ENCODE measurements at places on chromosomes 3 and 15. TPM values are rescaled to one million over a fixed set of nuclear protein-coding genes. Genes with fewer than 3 reads are reported as not detected.
A peak's percentile ranks its signal among the peaks of the same experiment; 100 is the strongest.

LSAMP gene
- total RNA-seq, result not detected

WDR49 gene
- total RNA-seq, result not detected

DNAJC13 gene
- 38.5 TPM for total RNA-seq

SLCO2A1 gene
- not detected for total RNA-seq

GUCA1C gene
- not detected for total RNA-seq

GOLGA6B gene
- not detected for total RNA-seq

BUB1B gene
- total RNA-seq, result 59.3 TPM

PLA2G4E gene
- total RNA-seq, result not detected

RNU5B-1 gene
- total RNA-seq, result 27.2 TPM

SLC6A20 gene
- total RNA-seq, result not detected

MB21D2 gene
- total RNA-seq, result 4.3 TPM

DNA sequence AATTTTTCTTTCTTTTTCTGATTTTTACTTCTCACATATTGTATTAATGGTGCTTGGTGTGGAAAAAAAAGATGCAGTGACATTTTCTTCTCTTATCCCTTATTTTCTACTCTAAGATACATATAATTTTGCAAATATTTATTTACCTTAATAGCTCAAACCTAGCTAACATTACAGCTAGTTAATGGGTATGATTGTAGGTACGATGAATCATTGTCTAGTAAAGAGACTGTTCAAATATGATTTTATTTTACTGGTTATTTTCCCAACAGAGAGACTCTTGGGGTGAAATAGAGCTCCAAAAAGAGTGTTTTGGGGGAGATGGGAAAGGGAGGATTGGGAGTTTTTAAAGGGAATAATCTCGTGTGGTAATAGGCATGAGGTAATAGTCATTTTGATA, 206.0 kb downstream of the RBMS3 start:
- H3K36me3 ChIP-seq, result peaks cover 2% of the 10 kb centered on the region
- no peaks in the 10 kb centered on the region for H3K4me1 ChIP-seq
- no peak overlapping the region for H3K27ac ChIP-seq
- DNase-seq, result no peak

DNA sequence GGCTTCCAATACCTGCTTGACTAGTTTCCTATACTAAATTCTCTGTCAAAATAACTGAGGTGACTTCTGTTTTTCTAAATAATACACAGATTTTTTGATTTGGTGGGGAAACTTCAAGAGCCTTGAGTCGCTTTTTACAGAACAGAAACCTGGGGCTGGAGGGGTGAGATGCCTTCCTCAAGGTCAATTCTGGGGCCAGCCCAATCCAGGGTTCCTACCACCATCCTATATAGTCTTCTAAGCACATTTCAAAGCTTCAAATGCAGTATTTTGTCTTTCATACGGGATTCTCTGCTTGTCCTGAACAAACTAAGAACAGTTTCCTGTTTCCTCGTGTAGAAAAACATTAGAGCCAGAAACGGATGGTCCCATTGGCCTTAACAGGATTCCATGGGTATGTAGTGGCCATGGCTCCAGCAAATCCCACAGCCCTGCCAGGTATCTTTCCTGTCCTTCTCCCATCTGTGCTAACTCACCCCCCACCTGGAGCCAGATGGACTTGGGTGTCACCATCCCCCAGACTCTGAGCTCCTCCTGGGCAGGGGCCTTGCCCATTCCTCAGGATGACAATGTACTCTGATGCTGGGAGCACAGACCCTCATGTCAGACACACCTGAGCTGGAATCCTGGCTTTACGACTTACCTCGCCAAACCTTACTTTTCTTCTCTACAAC, 146.9 kb downstream of the KLF13 start:
- peak overlapping the region; percentile 80 for H3K4me3 ChIP-seq
- DNase-seq, result no peak
- H3K27ac ChIP-seq, result peak overlapping the region; percentile 91

DNA sequence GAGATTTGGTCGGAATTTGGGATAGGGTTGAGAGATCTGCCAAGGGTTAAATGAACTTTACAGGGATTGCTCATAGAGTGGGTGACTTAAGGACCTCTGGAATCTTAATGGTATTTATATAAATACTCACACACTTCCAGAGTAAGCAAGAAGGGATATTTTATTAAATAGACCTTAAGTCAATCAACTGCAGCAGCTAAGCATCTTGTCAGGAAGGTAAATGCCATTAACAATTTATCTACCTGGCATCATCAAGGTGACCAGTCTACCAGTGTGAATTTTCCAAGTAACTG, 123.9 kb downstream of the FEZF2 start:
- H3K4me1 ChIP-seq, result no peaks in the 10 kb centered on the region
- H3K27ac ChIP-seq, result no peak overlapping the region
- DNase-seq, result no peak
- no peaks in the 10 kb centered on the region for H3K36me3 ChIP-seq

GRCh38 chr3:2822611-2823010, 287.6 kb downstream of the IL5RA start:
- no peaks in the 10 kb centered on the region for H3K4me1 ChIP-seq
- no peak overlapping the region for H3K4me3 ChIP-seq
- H3K27me3 ChIP-seq, result no peaks in the 10 kb centered on the region
- no peak for DNase-seq
- no peaks in the 10 kb centered on the region for H3K36me3 ChIP-seq

- no peak for DNase-seq
- no peak within 1 kb of the TSS for H3K27ac ChIP-seq
- no peak within 1 kb of the TSS for H3K4me3 ChIP-seq
- peaks cover 4% of the 10 kb centered on the region for H3K4me1 ChIP-seq
- H3K27me3 ChIP-seq, result no peaks in the 10 kb centered on the region
These were observed at the start of gene SCG5 for GRCh38 chr15:32641517-32642059. Gene SCG5 (plus strand): TSS chr15:32641710. CDS start chr15:32643593, 1,883 bp downstream.

DNA sequence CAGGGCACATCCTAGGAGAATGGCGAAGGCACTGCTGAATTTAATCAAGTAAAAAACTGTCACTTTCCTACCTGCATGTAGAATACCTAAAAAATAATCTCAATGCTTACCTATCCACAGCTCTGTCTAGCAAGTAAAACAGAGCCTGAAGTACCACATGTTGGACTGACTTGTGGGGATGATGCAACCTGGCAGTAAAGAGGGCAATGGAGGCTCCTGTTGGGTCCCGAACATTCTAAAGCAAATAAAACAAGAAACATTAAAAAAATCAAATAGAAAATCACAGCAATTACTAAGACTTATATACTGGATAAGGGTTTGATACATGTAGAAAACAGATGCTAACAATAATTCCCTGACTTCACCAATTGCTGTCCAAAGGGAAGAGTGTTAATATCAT, 56.1 kb downstream of the PTPN9 start:
- H3K4me3 ChIP-seq, result no peak overlapping the region
- no peaks in the 10 kb centered on the region for H3K4me1 ChIP-seq
- H3K27ac ChIP-seq, result no peak overlapping the region

- DNase-seq, result peak; percentile 84
- H3K27me3 ChIP-seq, result peaks cover 23% of the 10 kb centered on the region
- H3K4me3 ChIP-seq, result peak within 1 kb of the TSS; percentile 74
- no peaks in the 10 kb centered on the region for H3K36me3 ChIP-seq
- H3K27ac ChIP-seq, result peak within 1 kb of the TSS; percentile 69
These were observed at the start of gene FMN1 for GRCh38 chr15:33194704-33195670. Gene FMN1 (minus strand): TSS chr15:33194714. CDS start chr15:33154914, 39,800 bp downstream.

- peaks cover 13% of the 10 kb centered on the region for H3K27me3 ChIP-seq
- peaks cover 3% of the 10 kb centered on the region for H3K36me3 ChIP-seq
- DNase-seq, result no peak
- no peak overlapping the region for H3K4me3 ChIP-seq
- peaks cover 12% of the 10 kb centered on the region for H3K4me1 ChIP-seq
These were observed 3.8 kb upstream of the KIF23 start for GRCh38 chr15:69410248-69410874.

DNA sequence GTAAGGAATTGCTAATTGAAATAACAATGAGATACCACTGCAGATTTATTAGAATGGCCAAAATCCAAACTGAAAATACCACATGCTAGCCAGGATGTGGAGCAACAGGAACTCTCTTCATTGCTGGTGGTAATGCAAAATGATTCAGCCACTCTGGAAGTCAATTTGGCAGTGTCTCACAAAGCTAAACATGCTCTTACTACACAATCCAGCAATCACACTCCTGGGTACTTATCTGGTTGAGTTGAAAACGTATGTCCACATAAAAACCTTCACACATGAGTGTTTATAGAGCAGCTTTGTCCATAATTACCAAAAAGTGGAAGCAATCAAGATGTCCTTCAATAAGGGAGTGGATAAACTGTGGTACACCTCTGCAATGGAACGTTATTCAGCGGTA, 113.3 kb downstream of the SMAD6 start:
- no peaks in the 10 kb centered on the region for H3K4me1 ChIP-seq
- H3K36me3 ChIP-seq, result no peaks in the 10 kb centered on the region
- no peak overlapping the region for H3K27ac ChIP-seq
- peaks cover 21% of the 10 kb centered on the region for H3K27me3 ChIP-seq
- DNase-seq, result no peak

- H3K36me3 ChIP-seq, result peaks cover 55% of the 10 kb centered on the region
- H3K27me3 ChIP-seq, result no peaks in the 10 kb centered on the region
- no peak for DNase-seq
- H3K4me1 ChIP-seq, result peaks cover 8% of the 10 kb centered on the region
- no peak overlapping the region for H3K4me3 ChIP-seq
These were observed 109.8 kb downstream of the XRN1 start for GRCh38 chr3:142337994-142338393.

GRCh38 chr3:127770671-127771355, 51.5 kb downstream of the MGLL start:
- no peak for DNase-seq
- H3K4me3 ChIP-seq, result no peak overlapping the region
- peaks cover 2% of the 10 kb centered on the region for H3K4me1 ChIP-seq

DNA sequence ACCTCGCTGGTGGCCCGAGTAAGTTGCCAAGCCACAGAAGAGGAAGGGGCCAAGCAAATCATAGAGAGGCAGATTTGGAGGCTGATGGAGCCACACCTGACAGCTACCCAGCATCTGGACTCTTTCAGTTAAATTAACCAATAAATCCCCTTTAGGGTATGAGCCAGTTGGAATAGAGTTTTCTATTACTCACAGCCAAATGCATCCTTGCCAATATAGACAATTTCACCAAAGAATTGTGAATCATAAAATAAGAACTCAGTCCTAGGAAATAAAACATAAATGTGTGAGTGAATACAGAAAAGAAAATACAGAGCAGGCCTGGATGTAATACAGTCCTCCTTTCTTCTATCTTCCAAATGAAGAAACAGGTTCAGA, 161.6 kb upstream of the ANKRD28 start:
- no peaks in the 10 kb centered on the region for H3K27me3 ChIP-seq
- H3K4me1 ChIP-seq, result no peaks in the 10 kb centered on the region
- no peak for DNase-seq
- H3K27ac ChIP-seq, result no peak overlapping the region

DNA sequence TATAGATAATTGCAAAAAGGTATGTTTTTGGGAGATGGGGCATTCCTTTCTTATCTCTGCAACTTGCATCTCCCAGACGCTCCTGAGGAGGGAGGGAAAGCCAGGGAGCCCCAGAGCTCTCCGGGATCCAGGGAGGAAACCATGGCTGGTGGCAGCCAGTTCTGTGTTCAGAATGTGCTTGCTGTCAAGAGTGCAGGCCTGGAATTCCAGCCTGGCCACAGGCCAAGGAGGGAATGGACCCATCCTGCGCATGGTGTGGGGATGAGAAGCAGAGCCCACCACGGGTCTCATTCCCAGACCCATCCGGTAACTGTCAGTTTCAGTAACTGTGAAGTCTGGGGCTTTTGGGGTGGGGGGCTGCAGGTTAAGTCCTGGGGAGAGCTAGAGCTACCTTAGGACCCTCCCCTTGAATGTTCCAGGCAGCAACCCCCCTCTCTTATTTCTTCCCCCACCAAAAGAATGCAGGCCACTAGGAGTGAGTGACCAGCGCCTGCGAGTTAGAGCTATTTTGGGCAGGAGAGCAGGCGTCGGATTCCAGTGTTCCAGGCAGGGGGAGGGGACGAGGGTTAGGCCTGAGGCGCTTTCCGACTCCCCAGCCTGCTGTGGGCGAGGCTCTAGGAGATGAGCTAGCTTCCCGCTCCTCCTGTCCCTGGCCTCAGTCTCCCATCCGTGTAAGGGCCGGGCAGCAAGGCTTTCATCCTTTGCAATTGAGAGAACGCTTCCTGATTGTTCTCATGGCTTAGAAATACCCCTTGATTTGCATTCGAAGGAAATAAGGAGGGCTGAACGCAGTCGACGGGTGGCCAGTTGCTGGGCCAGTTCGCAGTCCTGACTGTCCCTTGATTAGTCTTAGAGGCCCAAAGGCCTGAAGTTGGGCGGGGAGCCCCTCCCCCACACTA, 781 bp upstream of the DAG1 start:
- H3K27ac ChIP-seq, result peak overlapping the region; percentile 87
- no peak for DNase-seq
- peak overlapping the region; percentile 85 for H3K4me3 ChIP-seq
- peaks cover 14% of the 10 kb centered on the region for H3K36me3 ChIP-seq

- H3K36me3 ChIP-seq, result no peaks in the 10 kb centered on the region
- no peak overlapping the region for H3K4me3 ChIP-seq
- no peaks in the 10 kb centered on the region for H3K27me3 ChIP-seq
- no peak overlapping the region for H3K27ac ChIP-seq
- DNase-seq, result no peak
These were observed 775.3 kb upstream of the ARPP21 start for GRCh38 chr3:34864011-34864410.

- no peak overlapping the region for H3K27ac ChIP-seq
- H3K27me3 ChIP-seq, result peaks cover 6% of the 10 kb centered on the region
- H3K4me1 ChIP-seq, result no peaks in the 10 kb centered on the region
- DNase-seq, result no peak
- no peaks in the 10 kb centered on the region for H3K36me3 ChIP-seq
- no peak overlapping the region for H3K4me3 ChIP-seq
These were observed 18.3 kb downstream of the DUOX2 start for GRCh38 chr15:45095661-45096060.

DNA sequence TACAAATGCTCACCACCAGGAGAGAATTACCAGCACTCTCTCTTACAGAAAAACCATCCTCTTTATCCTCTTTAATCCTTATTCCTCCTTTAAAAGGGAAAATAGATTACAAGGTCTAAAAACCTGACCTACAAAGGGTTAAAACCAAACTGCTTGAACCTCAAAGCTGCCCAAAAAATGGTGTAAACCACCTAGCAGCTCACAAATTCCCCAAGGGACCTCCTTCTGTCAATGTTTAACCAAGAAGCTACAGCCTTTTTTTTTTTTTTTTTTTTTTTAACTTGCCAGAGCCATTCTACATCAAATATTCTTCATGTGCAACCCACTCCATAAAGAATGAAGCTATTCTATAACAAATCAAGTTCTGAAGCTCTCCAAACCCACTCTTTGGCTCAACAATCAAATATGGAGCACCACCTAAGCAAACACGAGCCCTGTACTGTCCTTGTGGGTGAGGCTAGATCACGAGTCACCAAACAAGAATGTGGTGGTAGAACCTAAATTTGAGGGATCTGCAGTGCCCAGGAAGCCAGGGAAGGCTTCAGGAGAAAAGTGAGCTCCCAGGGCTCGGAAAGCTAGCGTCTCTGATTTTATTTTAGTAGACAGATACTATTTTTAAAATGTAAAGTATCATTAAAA, 20.1 kb downstream of the OSBPL10 start:
- H3K4me1 ChIP-seq, result peaks cover 5% of the 10 kb centered on the region
- no peak overlapping the region for H3K27ac ChIP-seq
- H3K4me3 ChIP-seq, result no peak overlapping the region
- H3K36me3 ChIP-seq, result no peaks in the 10 kb centered on the region

Data from activated naive CD8-positive, alpha-beta T cell treated with anti-CD3 and anti-CD28 coated beads, Interleukin-2, amount 10 ng/mL, durations not matched to agents 7 days and 5 days (primary cell).